NCI-H1930 (cell line): ENCODE measurements at places on chromosomes 6 and 20.

DNA sequence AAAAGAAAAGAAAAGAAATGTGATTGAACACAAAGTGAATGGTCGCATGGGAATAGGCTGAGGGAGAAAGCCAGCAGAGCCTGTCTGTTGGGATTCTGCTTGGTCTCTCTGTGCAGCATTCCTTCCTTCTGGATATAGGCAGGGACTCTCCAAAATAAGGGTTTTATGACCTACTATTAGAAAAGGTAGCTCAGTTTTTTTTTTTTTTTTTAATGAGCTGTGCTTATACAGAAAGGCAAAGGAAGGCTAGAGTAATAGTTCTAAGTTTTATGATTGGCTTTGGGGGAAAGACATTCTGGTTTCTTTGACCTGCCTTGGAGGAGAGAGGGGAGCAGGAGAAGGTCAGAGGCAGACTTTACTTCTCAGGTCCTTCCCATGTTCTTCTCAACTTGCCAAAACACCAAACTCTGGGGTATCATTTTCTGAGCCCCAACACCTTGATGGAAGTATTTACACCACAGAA is 18.8 kb upstream of the IER3 start:
- DNase-seq = no peak

DNA sequence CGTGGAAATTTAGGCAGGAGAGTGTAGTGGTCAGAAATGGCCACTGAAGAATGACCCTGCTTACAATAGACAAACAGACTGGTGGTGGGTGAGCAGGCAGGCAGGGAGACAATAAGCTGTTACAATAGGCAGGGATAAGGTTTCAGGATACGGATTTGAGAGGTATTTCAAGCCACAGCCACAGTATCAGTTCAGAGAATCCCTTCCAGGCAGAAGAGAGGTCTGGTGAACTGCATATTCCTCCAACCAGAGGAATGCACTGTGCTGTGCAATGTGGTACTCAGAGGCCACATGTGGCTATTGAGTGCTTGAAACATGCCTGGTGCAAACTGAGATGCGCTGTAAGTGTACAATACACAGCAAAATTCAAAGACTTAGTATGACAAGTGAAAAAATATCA is 20.6 kb downstream of the RMND1 start:
- no peak for DNase-seq

- DNase-seq = no peak
These were observed 79.5 kb upstream of the PREP start for GRCh38 chr6:105482227-105482844.

DNA sequence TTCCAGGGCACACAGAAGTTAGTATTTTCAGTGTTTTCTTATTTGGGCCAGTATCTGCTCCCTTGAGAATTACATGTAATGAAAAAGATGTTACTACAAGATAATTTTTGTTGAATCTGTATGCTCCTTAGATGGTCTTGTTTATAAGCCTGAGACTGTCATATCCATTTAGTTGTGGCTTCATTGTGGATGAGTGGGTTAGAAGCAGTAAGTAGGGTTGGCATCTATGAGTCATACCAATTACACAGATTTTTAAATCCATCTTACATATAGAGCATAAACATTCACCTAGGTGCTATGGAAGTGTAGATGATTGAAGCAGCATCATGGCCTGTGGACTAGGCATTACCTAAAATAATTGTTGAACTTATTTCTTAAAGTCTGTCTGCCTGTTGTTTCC is 13.5 kb upstream of the BAG2 start:
- DNase-seq = no peak

DNA sequence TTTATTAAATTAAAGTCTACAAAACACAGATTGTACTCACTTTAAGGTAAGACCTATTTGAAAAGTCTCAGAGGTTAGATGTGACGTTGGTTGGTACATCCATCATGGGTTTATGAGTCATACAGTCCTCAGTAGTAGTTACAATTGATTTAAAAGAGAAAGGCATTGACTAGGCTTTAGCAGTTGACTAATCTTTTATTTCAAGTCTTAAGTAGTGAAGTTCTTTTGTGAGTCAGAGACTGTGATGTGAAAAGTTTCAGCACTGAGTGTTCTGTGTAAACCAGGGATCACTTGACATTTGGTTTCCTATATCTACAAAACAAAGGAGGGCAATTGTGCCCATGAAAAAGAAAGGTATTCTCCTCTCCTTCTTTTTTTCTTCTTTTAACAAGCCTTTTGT is 221.3 kb downstream of the GRIK2 start:
- DNase-seq = no peak

DNA sequence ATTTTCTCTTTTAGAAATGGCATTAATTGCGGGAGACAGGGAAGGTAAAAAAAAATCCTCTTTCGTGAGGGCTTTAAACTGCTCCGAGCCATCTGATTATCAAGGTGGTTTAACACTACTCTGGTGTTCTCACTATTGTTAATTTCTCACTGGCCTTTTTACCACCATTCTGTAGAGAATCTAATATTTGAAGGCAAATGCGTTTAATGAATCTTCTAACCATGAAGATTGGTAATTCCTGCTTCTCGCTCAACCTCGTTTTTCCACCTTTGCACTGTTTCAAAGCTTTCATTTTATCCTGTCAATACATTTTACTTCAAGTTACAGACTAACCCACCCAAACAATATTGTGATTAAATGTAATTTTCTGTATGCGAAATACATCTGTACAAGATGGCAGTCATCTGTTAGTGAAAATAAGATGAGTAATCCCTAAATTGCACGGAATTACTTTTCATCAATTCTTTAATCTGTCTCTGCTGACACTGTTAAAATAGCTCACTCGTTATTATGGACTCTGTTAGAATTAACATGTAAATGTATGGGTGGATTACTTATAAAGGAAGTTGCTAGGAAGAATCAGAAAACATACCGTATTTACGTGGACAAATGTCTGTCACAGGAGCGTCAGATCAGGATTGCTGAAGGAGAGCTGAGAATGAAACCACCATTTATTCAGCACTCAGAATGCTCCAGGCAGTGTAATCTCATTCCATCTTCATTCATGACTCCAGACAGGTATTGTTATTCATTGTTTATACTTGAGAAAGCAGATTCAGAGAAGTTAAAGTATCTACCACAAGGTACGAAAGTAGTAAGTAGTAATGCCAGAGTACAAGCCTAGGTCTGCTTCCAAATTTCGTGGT is 1.1 kb upstream of the LCA5 start:
- no peak for DNase-seq

DNA sequence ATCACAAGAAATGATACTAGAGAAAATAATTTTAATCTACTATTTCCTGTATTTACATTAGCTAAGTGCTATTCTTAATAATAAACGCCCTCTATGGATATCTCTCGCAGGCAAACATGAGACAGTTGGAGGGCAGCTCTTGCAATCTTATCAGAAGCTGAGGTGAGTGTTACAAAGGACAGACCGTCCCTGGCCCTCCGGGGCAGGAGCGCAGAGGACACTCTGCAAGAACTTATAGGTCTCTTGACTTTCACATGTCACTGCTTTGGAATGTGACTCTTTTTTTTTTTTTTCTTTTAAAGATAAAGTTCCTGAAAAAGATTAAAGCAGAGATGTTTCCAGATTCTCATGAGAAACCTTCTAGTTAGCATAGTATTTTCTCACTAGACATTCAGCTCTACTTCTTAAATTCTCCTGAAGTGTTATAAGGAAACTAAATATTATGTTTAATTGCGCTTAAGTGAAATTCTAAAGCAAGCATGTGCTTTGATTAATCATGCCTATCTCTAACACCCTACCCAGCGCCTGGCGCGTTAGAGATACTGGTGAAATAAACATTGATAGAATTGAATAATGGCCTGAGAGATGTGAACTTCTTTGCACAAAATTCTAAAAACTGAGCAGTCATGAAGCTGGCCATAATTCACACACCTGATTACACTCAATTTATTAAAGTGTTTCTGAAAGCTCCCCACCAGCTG is 57.4 kb downstream of the SYTL3 start:
- DNase-seq = no peak

- DNase-seq = no peak
These were observed 36.6 kb upstream of the BTN3A2 start for GRCh38 chr6:26328265-26328844.

DNA sequence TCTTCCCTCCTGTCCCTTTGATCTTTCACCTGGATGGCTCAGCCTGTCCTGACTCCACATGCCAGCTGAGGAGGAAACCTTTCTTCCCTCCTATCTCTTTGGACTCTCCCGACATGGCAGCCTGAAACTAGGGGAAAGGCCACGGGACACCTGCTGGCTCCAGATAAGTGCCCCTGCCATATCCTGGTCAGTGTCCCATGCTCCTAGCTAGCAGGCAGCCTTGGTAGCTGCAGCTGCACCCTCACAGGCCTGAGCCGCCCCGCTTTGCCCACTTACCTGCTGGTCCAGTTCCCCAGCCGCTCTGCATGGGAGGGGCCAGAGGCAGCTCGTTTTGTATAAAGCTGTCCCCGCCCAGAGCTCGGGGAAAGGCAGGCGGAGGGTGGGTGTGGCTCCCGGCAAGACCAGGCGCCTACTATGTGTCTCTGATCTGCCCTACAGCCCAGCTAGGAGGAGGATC is 7.4 kb upstream of the SLC52A3 start:
- no peak for DNase-seq

GRCh38 chr6:165487347-165487746 is 175.7 kb downstream of the PDE10A start:
- no peak for DNase-seq

- no peak for DNase-seq
These were observed 6.1 kb upstream of the ULBP2 start for GRCh38 chr6:149935668-149936067.

DNA sequence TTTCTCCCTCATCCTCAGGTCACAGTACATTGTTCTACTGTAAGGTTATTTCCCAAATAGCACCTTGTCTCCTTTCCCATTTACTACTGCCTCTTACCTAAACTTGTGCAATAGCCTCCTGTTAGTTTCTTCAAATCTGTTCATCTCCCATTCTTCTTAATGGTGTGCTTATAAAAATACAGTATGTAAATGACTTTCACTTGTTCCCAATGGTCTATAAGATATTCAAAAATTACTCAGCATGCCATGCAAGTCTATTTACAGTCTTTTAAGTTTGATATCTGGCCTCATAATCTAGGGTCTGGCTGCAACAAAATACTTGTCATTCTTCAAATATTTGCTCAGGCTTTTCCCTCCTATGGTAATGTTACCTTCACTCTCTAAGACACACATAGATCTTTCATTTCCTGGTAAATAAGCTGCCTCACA is 31.5 kb upstream of the RHAG start:
- no peak for DNase-seq

GRCh38 chr6:115058414-115059211 is 715.8 kb upstream of the HS3ST5 start:
- no peak for DNase-seq

DNA sequence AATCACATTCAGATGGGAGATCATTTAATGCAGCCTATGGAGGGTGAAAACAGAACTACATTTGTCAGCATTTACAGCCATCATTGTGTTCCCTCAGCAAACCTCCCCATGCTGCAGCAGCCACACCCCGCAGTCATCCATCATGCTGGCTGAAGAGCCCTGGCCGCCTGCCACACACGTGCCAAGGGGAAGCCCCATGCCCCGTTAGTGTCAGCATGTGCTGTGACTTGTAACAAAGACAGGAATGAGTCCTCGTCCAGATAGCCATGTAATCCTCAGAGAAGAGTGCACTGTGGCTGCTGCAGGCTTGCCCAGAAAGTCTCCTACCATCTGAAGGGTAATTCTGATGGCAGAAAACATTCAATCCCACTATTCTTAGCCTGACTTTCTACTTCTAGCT is 1097.8 kb downstream of the KIF16B start:
- no peak for DNase-seq

- no peak for DNase-seq
These were observed 396.9 kb upstream of the ADGRB3 start for GRCh38 chr6:68238097-68238601.

- no peak for DNase-seq
These were observed 27.9 kb downstream of the PLEKHG1 start for GRCh38 chr6:150627585-150628025.

GRCh38 chr6:41352396-41352795 is 17.0 kb downstream of the NCR2 start:
- no peak for DNase-seq

DNA sequence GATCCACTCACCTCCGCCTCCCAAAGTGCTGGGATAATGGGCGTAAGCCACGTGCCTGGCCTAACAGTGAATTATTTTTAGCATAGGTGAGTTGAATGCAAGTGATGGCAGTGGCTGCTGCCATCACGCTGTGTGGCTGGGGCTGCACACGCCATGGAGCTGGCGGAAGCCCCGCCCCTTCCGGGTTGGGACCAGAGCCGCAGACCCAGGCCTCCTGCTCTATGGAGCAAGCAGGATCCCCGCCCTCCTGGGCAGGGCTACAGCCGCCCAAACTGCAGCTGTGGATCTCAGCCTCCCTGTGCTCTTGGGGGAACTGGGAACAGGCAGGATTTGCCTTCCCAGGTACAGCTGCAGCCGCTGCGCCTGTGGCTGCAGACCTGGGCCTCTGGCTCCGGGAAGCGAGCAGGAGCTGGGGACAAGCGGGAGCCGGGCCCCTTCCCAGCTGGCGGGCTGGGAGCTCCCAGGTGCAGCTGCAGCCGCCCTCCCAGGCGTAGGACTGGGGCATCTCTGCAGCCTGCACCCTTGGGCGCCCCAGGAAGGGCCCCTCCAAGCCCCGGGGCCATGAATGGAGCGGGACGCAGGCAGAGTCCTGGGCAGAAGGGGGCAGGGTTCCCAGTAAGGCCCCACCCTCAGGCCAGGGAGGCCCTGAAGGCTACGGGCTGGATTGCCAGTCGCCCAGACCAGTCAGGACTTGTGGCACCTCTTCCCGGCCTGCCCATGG is 30.9 kb upstream of the SLA2 start:
- no peak for DNase-seq

DNA sequence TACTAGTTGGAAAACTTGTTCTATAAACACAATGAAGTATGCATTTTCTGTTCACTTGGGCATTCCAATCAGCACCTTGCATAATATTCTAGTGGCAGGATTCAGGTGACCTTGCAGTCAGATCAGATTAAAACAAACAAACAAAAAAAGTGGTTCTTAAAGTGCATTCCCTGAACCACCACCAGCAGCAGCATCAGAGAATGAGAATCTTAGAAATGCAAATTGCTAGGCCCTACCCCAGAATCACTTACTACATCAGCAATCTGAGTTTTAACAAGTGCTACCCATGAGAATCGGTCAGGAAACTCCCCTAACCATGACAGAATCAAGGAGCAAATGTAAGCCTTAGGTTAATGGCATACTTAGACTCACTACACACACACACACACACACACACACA is 41.7 kb downstream of the SNAP25 start:
- DNase-seq = no peak

GRCh38 chr6:1709234-1709641 is 99.5 kb downstream of the FOXC1 start:
- DNase-seq = no peak

- DNase-seq = no peak
These were observed 120.5 kb upstream of the TMEM170B start for GRCh38 chr6:11416936-11417576.

GRCh38 chr6:168130168-168130696 is 51.2 kb upstream of the FRMD1 start:
- DNase-seq = no peak
